ENCODE measurements at places on chromosomes 16 and 17.

GRCh38 chr16:11232852-11233726, 22.9 kb downstream of the SOCS1 start:
- peak; percentile 90 for DNase-seq

GRCh38 chr17:63035695-63036094, 69.7 kb downstream of the TANC2 start:
- DNase-seq: no peak

- no peak for DNase-seq
Measured at GRCh38 chr17:50691550-50692447, 15.9 kb downstream of the ANKRD40 start.

- no peak for DNase-seq
Measured at GRCh38 chr16:88393034-88393433, 10.3 kb downstream of the ZNF469 start.

- DNase-seq: no peak
Measured at GRCh38 chr17:78174346-78174869, 6.0 kb downstream of the SYNGR2 start.

GRCh38 chr17:38727736-38728135, 2.4 kb upstream of the CISD3 start:
- DNase-seq: peak; percentile 71

- no peak for DNase-seq
Measured at GRCh38 chr16:1708768-1709180, 2.8 kb downstream of the MAPK8IP3 start.

DNA sequence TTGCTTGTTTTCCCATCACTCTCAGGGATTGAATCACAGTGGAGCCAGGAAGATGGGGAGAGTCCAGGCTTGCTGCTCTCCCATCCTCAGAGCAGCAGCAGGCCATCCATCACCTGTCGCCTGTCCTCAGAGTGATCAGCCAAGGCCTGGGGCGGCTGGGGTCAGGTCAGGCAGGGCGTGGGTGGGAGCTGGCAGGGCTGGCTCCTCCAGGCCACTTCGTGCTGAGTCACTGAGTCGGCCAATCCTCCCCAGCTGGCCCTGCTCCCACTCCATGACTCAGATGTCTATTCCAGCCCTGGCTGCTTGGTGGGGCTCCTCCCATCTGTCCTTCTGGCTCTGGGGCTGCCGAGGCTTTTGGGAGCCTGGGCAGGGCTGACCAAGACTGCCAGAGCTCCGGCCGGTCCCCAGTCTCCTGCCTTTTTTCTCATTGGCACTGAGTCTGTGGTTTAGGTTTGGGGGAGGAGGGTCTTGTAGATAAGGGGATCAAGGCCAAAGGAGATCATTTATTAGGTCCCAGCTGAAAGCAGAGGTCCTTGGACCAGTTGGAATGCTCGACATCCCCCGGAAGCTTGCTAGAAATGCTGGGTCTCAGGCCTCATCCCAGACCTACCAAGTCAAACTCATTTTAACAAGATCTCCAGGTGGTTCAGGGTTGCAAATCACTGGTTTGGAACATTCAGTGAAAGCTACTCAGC, 72.7 kb downstream of the ABCC1 start:
- DNase-seq: no peak

DNA sequence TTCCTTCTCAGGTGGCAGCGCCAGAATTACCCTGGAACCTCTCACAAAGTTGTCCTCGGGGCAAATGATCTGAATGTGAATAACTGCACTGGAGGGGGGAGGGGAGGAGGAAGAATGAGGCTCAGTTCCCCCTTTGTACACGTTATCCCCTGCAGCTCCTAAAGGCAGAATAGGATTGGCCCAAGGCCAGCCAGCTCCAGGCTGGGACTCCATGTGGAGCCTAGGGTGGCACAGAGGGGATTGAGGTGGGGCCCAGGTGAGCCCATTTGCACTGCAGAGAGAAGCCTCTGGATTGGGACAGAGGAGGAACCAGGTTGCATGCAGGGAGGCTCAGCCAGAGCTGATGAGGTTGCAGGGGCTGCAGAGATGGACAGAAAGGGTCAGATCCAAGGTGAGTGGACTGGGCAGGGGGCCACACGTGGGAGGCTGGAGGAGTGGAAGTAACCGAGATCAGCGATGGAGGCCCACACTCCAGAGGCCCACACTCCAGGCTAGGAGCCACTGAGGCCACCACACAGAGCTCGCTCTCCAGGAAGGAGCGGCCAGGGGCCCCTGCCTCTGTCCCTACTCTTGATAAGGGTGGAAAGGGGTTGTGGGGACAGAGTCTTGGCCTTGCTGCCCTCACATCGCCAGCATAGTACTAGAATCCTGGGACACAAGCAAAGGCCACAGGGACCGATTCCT, 78.6 kb downstream of the RBFOX3 start:
- no peak for DNase-seq

DNA sequence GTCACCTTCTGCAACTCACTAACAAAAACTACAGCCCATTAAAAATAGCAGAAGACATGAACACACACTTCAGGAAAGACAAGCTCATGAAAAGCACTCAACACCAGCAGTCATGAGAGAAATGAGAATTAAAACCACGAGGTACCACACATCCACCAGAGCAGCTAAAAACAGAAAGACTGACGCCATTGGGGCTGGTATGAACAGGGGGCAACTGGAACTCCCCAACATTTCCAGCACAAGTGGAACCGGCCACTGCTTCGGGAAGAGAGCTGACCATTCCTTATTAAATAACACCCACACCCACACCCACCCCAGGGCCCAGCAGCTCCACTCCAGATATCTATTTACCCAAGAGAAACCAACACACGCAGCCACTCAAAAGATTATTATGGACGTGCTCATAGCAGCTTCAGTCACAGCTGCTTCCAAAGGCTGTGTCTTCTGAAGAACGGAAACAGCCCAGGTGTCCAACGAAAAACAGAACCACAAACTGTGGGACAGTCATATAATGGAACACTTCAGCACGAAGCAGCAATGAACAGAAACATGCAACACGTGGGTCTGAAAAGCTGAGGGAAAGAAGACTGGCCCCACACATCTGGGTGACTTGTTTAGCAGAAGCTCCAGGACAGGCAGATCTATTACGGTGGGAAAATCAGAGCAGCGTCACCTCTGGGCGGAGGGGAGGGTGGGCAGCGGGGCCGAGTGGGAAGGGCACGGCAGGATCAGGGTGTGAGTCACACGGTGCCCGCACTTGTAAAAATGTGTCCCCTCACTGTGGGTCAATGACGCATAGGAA, 41.1 kb downstream of the KLHDC4 start:
- no peak for DNase-seq

DNA sequence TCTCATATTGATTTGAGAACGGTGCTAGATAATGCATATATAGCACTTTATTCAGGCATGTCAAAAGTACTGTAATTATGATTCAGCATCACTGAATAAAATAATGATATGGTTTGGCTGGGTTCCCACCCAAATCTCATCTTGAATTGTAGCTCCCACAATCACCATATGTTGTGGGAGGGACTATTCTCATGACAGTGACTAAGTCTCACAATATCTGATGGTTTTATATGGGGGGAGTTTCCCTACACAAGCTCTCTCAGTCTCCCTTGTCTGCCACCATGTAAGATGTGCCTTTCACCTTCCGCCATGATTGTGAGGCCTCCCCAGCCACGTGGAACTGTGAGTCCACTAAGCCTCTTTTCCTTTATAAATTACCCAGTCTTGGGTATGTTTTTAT, 25.6 kb upstream of the LONP2 start:
- DNase-seq: no peak

DNA sequence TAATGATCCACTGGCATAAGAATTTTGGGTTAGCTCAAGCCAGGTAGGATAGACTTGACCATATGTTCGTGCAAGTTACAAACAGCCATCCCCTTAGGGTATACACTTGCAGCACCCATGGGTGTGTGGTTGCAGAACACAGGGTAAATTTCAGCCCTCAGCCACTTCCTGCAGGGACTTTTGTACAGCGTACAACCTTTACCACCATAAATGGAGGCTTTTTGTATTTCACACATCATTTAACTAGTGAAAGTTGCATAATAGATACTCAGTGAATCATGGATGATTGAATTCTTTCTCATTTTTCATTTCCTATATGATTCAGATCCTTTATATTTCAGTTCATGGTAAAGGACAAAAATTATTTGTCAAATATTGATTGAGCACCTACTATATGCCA, 473.9 kb downstream of the CDH13 start:
- DNase-seq: no peak

DNA sequence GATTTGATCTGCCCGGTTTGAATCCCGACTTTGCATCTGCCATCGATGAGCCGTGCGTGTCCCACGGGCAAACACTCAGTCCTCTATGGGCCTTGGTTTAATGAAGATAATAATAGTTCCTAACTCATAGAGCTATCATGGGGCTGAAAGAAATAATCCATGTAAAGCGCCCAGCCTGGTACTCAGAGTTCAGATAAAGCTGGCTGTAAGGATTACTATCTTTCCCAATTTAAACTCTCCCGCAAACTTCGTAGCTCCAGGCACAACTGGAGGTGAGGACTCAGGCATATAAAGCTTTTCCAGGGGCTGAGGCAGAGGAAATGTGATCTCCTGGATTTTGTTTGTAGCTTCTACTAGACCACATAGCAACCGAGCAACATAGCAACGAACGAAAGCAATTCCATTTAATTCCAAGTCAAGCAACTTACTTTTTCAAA, 16.3 kb downstream of the ALOX15 start:
- no peak for DNase-seq

DNA sequence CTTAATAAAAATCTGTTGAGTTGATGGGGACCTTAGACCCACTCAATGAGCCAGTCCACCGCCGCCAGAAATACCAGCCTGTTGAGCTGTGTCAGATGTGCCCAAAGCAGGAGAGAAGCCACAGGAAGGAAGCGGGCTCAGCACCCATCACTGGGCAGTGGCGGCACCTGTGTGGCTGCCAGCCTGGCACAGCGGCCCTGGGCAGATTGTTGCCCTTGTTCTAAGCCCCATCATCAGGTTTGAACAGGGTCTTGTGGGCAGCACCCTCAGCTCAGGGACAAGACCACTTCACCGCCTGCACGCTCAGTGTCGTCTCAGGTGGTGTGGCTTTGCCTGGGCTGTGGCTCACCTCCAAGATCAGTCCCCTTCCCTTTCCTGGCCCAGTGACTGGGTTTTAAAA, 9.3 kb downstream of the ENDOV start:
- no peak for DNase-seq
